ENCODE measurements at places on chromosomes 7 and 10.

DNA sequence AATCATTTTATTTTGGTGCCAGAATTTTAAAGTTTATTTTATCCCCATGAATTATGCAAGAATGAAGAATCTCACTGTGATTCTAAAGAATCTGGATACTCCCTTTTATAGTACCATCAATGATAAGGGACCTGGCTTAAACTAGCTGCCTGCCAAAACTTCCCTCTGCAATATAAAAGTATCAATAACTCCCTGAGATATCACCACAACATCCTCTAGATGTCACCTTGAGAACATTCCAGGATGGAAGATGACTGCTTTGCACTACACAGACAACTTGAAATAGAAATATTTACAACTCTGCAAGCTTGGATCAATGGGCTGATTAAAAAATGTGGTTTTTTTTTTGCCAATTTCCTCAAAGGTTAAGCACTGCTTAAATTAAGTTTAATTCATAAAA, 142.1 kb downstream of the SLC25A13 start:
- peak; percentile 49 for DNase-seq

DNA sequence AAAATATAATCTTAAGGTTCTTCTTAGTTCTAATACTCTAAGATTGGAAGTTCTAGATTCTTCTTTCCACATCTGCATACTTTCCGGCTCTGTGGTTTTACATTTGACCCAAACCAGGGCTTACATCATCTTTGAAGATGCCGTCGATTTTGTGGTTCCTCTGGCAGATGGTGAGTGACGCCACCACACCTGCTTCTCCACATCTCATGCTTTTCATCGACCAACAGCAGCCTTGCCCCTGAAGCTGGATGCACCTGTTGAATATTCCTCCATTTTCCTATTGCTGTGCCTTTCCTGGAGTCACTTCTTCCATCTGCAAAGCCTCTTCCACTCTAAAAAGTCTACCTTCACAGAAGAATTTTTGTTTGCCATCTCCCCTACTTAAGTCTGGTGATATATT, 121.3 kb downstream of the PRKCQ start:
- no peak for DNase-seq

DNA sequence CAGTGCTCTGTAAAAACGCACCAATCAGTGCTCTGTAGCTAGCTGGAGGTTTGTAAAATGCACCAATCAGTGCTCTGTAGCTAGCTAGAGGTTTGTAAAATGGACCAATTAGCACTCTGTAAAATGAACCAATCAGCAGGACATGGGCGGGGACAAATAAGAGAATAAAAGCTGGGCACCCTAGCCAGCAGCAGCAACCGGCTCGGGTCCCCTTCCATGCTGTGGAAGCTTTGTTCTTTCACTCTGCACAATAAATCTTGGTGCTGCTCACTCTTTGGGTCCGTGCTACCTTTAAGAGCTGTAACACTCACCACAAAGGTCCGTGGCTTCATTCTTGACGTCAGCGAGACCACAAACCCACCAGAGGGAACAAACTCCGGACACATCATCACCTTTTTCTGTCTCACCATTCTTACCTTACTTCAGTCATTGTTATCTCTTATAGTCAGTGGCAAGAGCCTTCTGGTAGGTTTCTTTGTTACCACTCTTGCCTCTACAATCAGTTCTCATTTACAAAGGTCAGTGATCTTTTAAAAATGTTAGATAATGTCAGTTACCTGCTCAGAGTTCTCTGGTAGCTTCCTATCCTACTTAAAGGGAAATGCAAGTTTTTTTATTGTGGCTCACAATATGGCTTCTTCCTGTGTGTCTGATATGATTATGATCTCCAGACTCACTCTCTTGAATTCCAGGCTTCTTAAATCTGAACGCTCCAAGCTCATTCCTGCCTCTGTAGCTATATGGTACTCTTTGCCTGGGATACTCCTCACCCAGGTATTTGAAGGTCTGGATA, 4.5 kb downstream of the STAM start:
- no peak for DNase-seq

DNA sequence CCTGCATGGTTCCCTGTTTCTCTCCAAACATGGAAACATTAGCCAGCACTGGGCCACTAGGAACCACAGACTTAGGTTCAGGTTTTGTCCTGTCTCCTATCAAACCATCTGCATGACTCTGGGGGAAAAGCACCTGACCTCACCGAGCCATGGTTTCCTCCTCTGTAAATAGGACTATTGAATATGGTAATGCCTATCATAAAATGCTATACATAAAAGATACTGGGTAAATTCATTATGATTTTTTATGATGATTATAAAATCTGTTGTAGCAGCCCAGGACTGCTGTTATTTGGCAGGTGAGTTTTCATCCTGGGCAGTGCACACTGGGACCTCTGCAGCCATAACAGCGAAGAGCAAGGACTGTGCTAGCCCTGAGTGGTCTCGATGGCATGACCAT, 131.8 kb downstream of the SH3PXD2A start:
- no peak for DNase-seq

GRCh38 chr7:37516664-37517063, 68.0 kb upstream of the ELMO1 start:
- DNase-seq, result no peak

DNA sequence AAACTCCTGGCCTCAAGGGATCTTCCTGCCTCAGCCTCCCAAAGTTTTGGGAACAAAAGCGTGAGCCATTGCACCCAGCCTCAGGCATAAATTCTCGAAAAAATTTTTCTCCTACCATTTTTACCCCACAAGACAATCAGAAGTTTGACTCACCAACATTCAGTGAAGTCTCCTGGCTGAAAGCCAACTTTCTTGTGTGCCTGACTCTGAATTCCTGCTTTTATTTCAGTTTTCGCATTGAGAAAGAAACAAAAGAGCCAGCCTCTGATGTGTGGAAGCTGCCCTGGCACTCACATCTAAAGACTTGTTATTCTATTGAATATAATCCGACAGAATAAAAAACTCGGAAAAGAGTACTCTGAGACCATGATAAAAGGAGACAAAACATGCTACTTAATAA, 402.9 kb downstream of the MAGI2 start:
- no peak for DNase-seq

DNA sequence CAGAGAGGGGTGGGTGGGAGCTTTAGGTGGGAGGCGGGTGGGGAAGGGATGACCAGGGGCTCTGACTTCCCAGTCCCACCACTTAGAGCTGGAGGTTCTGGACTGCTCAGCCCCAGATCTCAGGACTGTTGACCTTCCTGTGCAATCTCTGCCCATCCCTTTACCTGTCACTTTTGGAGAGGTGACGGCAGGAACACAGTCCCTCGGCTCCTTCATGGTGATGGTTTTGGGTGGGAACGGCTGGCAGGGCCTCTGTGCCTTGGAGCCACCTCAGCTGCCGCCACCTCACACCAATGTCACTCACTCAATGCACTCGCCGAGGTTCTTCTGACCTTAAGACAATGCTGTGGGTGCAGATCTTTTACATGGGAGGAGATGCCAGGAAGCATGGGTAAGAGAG, 49.0 kb downstream of the TMEM270 start:
- DNase-seq, result no peak

DNA sequence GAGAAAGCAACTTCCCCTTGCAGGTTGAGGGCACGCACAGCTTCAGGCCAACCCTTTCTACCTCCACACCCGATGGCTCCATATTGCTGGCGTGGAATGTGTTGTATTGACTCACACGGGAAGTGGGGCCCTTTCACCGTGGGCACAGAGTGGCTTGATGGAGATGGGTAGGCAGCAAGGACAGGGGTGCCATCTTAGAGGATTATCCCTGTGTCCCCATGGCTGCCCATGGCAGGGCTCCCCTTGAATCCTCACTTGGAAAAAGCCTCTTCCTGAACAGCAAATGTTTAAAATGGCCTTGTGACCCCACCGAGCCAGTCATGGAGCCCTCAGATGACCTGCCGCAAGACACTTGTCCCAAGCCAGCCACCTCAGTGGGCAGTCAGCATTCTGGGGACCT, 31.2 kb downstream of the CXCL12 start:
- no peak for DNase-seq

DNA sequence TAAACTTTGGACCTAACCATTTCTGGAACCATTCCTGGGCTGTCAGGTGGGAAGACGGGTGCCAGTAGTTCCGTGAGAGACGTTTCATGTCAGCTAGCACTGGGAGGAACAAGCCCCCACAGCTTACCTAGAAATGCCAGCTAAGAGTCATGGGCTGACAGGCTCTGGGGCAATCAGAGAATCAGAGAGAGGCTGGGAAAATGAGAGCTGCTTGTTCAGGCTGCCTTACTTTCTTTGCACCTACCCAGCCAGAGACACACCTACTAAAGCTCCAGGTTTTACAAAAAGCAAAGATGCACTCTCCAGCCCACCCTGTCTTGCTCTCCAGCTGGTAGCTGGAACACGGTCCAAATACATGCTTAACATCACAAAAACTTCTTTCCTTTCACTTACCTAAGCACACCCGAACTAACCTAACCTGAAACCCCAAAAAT, 688 bp downstream of the PTN start:
- no peak for DNase-seq

DNA sequence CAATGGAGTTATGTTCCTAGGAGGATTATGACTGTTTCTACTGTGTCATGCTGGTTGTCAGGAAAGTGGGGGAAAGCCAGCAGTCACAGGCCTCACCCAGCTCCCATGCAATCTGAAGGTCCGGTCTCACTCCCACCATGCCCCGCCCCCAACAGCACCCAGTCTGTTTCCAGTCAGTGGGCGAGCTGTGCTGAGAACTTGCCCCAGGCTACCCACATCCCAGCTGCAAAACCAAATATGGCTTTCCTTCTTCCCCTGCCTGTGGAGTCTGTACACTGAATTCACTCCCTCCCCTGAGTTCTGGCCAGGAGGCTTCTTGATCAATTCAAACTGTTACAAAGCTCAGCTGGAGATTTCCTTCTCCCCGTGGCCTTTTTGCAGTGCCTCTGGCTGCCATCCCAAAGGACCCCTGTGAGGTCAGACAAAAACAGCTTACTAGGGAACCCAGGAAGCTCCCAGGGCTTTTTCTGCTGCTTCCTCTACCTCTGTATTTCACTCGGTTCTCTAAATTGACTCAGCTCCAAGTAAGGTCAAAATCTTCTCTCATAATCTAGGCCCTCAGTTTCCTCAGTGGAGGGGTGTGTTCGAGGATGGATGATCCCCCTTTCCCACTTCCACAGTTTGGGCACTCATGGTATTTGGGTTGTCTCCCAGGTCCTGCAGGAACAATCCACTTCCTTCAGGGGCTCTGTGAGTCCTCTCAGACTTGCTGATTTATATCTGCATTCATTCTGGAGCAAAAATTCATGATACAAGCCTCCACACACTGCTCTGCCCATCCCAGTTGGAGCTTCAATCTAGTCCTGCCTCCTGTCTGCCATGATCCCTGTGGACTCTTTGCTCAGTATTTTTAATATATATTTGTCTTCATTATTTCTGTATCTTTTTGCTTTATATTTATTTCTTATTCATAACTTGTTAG, 205.5 kb downstream of the SEMA3D start:
- peak; percentile 61 for DNase-seq

DNA sequence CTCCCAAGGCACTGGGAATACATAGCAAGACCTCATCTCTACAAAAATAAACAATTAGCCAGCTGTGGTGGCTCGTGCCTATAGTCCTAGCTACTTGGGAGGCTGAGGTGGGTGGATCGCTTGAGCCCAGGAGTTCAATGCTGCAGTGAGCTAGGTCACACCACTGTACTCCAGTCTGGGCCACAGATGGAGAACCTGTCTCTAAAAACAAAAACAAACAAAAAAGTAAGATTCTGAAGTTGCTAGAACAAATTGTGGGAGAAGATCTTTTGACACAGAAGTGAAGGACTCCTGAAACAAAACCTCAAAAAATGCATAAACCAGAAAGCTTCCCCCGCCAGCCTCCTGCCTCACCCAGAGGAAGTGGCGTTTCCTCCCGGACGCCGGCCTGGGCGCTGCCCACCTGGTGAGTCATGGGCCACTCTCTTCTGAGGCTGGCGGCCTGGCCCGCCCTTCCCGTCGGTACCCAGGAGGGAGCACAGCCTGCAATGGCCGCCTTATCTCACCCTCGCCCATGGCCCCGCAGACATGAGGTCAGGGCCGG, 25.4 kb upstream of the ELN start:
- DNase-seq, result no peak
